Left cardiac atrium (tissue), 4 donors: ENCODE measurements at places on chromosomes 12 and 14.

DNA sequence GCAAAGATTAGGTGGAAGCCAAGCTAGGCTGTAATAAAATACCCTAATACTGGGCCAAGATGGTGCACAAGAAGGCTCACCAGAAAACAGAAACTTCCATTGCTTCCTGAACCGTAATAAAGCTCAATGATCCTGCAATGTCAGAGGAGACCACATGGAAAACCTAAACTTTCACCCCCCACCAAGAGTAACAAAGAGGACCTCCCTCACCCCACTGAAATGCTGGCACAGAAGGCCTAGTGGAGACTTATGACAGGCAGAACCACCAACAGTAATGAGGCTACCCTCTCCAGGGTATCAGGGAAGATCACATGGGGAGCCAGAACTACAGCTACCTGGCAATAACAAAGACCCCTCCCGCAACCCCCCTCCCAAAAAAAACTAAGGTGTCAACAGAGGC is 43.1 kb downstream of the CEP83 start:
- DNase-seq, result no peak

GRCh38 chr12:53776872-53777271 is 25.1 kb upstream of the CISTR start:
- no peak for DNase-seq

GRCh38 chr12:53664936-53665335 is 10.9 kb downstream of the ATP5MC2 start:
- DNase-seq, result no peak

GRCh38 chr12:25710128-25710527 is 157.0 kb upstream of the LMNTD1 start:
- no peak for DNase-seq

DNA sequence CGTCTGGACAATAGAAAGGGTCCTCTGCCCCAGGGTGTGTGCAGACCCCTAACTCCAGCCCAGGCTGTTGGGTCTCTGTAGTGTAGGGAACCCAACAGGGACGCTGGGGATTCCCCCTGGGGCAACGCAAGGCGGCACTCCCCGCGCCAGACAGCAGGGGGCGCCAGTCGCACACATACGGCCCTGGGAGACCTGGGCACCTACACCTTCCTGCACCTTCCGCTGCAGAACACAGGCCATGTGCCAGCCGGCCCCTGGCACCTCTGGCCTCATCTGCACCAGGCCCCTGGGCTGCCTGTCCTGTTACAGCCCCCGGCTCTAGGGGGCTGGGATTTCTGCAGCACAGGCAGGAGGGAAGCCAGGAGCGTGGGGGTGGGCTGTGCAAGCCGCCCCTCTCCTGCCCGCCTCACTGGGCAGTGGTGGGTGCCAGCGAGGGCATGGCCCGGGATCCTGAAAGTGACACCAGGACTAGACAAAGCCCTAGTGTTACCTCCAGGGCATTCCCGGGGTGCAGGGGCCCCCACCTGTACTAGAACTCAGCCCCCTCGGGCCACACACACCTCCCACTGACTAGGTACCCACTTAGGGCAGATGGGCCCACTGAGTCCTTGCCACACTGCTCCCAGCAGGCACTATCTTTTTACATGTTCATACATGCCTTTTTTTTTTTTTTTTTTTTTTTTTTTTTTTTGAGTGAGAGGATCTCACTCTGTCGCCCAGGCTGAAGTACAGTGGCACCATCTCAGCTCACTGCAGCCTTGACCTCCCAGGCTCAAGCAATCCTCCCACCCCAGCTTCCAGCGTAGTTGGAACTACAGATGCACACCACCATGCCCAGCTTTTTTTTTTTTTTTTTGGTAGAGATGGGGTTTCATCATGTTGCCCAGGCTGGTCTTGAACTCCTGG is 37.5 kb downstream of the CCNK start:
- DNase-seq, result peak; percentile 70

- no peak for DNase-seq
Measured at GRCh38 chr12:57428965-57429364, 1.9 kb downstream of the R3HDM2 start.

DNA sequence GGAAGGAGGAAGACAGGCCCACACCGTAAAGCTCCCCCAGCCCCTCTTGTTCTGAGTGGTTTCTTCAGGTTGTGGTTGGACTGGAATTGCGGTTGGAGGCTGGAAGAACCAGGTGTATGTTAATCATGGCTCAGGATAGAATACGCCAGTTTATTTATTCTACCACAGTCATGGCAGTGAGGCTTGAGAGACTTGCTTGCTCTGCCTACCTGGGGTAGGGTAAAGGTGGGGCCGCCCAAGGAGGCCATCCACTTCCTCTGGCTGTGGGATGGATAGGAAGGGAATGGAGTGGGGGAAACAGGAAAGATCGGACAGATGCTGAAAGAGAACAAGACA is 8.1 kb downstream of the SHMT2 start:
- no peak for DNase-seq

DNA sequence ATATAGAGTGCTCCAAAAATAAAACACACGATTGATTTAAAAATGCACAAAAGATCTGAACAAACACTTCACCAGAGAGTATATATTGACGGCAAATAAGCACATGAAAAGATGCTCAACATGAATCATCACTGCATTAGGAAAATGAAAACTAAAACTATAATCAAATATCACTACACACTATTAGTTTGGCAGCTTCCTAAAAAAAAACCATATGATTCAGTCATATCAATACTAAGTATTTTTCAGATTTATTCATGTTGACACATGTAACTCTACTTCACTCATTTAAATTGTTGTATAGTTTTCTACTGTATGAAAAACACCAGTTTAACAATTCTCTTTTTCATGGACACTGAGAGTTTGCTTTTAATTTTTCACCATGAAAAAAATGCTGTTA is 41.6 kb downstream of the EXOC5 start:
- DNase-seq, result no peak

GRCh38 chr12:26833743-26834490 is 923 bp upstream of the ITPR2 start:
- DNase-seq, result peak; percentile 38

GRCh38 chr12:88839486-88839885 is 259.2 kb upstream of the KITLG start:
- DNase-seq, result no peak

DNA sequence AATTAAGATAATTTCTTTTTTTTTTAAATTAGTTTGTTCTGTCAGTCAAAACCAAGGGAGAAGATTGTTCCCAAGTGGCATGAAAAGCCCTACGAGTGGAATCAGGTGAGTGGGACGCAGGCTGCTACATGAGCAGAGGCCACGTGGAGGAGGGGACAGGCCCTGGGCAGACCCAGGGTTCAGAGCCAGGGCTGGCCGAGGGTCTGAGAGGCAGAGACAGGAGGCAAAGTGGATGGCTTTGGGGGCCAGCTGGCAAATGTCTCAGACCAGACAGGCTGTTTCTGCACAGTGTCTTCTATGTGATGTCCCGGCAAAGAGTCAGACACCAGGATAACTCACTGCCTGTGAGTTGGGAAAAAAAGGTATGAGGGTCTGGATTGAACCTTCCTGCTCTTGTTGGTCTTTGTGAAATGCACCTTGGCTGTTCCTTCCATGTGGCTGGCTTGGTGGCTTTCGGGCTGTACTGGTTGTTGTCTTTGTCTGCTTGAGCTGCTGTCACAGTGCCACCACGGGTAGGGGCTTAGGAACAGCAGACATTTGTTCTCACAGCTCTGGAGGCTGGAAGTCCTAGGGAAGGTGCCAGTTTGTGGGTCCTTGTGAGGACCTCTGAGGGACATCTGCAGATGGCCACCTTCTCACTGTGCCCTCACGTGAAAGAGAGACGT is 35.8 kb upstream of the ASPG start:
- no peak for DNase-seq

DNA sequence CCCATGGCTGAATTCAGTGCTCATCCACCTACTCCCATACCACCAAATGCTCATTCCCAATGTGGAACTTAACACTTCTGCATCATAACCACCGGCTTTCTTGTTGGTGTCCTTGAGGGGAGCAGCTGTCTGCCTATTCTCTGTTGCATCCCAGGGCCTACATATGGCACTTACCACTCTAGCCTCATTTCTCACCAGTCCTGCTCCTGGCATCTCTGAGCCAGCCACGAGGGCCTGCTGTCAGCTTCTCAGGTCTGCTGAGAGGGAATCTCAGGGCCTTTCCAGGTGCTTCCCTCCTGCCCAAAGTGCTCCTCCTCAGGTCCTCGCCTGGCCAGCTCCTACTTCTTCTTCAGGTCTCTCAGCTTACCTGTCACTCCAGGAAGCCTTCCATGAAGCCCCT is 24.0 kb upstream of the RND1 start:
- no peak for DNase-seq

GRCh38 chr12:93449277-93449676 is 7.5 kb upstream of the UBE2N start:
- DNase-seq, result no peak

DNA sequence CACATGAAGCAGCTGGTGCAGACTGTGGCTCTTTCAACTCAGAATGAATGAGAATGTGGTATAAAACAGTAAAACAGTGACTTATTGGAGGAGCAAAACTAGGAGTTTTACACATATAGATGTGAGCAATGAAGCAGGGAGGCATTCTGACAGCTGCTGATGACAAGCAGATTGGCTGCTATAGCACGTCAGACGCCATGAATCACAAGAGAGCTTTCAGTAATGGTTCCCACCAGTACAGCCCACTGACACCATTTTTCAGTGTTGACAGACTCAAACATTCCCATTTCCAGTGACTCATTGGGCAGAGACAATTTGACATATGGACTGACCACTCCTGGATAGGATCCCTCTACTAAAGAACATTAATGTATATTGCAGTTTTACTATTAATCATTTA is 24.6 kb upstream of the FSCB start:
- DNase-seq, result no peak

DNA sequence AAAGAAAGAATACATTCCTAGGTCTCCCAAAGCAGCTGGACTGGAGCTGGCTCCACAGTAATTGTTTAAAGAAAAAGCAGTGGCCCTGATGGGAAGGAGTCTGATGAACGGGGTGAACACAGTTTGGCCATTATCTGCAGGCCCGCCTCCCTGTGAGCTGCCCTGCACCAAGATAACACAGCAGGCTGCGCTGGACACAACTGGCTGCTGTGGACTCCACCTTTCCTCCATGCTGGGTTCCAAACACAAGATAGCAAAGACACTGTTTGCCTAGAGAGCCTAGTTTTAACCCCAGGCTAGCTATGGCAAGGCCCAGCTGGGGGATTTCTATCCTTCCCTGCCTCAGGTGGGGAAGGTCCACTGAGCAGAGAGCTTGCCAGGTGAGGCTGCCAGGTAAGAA is 34.6 kb downstream of the ZFP36L1 start:
- DNase-seq, result peak; percentile 58

DNA sequence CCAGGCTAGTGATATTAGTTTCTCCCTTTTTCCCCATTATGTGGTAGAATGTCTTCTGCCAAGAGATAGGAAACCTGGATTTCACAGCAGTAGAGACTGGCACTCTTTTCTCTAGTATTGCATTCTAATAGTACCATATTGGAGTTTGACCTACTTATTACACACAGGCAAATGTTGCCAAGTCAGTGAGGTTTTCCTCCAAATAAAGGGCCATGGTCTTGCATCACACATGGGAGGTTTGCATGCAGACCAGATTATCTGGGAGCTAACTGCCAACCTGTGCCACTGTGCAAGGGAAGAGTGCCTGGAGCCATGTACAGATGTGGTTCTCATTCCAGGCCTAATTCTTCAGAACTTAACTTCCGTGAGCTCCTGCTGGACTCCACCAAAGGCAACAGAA is 113.3 kb downstream of the ANO6 start:
- DNase-seq, result no peak

GRCh38 chr14:24365600-24366412 is 2.2 kb upstream of the NFATC4 start:
- DNase-seq, result peak; percentile 90

- no peak for DNase-seq
Measured at GRCh38 chr14:23492618-23493272, 23.2 kb downstream of the NGDN start.

GRCh38 chr12:105956662-105957457 is 181.9 kb downstream of the NUAK1 start:
- DNase-seq, result no peak

DNA sequence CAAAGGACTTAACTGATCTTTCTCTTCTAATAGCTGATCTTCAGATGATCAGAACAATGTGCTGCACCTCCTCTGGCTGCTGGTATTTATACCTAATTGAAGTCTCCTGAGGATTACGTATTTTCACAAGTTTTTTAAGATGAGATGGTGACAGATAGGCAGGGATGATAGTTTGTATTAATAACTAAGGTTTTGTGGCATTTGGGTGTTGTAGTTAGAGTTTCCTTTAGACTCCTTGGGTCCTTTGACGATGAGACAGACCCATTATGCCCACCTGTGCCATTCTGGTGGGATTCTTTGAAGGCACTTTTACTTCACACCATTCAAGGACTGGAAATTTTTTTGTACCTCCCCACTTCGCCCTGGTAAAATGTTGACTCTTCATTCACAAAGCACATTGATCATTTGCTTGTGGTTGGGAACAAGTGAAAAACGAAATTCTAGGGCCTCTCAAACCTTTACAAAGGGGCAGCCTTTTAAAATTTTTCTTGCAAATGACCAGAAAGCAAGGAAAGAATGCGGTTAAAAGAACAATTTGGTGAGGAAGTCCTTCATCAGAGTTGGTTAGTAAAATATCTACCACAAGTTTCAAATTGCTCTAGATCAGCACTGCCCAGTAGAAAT is at the start of gene IFNG:
Gene IFNG, minus strand, starts transcription at position 60 of the 624 bp plus-strand sequence. CDS start 125 bp downstream, outside the sequence.
- DNase-seq, result no peak

DNA sequence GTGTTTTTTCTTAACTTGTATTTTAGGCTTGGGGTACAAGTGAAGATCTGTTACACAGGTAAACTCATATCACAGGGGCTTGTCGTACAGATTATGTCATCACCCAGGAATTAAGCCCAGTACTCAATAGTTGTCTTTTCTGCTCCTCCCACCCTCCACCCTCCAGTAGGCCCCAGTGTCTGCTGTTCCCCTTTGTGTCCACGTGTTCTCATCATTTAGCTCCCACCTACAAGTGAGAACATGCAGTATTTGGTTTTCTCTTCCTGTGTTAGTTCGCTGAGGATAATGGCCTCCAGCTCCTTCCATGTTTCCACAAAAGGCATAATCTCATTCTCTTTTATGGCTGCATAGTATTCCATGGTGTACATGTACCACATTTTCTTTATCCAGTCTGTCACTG is 166.7 kb downstream of the RIMBP2 start:
- no peak for DNase-seq

DNA sequence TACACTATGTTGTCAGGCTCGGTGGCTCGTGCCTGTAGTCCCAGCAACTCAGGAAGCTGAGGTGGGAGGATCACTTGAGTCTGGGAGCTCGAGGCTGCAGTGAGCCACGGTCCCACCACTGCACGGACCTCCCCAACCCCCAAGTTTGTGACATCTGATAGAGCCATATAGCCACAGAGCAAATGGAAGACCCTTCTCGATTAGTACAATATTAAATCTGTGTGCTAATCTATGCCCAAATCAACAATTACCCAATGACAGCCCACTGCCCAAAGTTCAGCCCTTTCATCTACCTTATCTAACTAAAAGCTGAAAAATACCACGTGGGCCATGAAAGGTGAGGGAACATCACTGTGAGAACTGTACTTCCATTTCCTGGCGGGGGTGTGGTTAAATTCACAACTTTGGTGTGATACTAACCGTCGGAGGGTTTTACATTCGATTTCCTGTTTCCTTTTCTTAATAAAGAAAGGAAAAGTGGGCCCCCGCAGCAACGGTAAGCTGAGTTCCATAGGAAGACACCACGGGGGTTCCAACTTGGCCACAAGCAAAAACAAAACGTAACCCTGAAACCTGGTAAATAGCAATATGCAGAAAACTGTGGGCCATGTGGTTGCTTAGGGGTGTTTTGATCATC is 31.2 kb upstream of the FOS start:
- DNase-seq, result no peak
